ENCODE measurements at places on chromosomes 4 and X.

- DNase-seq: no peak
These were observed 252.6 kb downstream of the TMEM47 start for GRCh38 chrX:34404386-34405070.

GRCh38 chrX:3451571-3451970 lies 105.1 kb upstream of the MXRA5 start:
- DNase-seq: no peak

GRCh38 chrX:134925551-134925950 lies 65.2 kb upstream of the SMIM10 start:
- no peak for DNase-seq

DNA sequence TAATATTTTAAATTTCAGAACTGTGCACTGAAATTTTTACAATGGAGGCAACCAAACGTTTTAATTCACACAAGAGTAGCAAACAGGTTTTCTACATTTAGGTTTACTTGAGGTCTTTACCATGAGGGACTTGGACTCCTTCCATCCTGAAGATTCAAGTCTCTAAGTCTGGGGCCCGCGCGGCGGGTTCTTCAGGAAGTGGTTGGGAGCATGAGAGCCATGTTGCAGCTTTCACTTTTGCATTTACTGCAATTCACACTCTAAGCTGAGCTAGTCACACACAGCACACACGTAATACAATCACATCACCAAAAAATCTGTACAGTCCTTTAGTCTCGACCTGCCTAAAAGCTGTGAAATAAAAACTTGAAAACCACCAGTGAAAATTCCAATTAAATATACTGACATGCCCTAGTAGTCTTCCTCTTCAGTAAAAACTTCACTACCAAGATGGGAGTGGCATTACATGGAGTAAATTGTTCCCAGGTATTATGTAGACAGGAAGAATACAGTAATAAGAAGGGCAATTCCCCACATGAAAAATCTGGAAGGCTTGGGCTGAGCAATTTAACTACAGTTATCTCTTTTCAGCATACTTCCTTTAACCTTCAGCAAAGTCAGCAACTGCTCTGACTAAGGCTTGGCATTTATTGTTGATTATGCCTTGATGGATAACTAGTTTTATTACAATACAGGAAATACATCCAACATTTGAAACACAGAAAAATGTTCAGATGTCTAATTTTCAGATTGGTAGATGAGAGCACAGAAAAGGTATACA lies 571.1 kb upstream of the DIPK2B start:
- peak; percentile 52 for DNase-seq

DNA sequence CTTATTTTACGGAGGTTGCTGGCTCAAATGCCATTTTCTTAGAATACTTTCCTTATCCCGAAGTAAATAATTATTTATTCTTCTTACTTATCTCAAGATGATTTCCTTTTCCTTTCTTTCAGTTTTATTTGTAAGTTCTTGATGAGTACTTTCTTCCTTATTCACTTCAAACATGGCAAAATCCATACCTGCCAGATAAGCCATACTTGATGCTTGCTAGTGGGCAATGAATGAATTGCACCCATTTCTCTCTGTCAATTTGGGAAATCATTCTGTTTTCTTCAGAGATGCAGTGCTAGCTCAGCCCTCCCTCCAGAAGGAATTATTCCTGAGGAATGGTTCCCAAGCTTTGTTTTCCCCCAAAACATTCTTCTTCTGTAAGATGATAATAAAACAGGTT lies 598.3 kb downstream of the SPRY1 start:
- DNase-seq: no peak

- no peak for DNase-seq
These were observed 76.4 kb upstream of the FUNDC1 start for GRCh38 chrX:44619039-44619438.

DNA sequence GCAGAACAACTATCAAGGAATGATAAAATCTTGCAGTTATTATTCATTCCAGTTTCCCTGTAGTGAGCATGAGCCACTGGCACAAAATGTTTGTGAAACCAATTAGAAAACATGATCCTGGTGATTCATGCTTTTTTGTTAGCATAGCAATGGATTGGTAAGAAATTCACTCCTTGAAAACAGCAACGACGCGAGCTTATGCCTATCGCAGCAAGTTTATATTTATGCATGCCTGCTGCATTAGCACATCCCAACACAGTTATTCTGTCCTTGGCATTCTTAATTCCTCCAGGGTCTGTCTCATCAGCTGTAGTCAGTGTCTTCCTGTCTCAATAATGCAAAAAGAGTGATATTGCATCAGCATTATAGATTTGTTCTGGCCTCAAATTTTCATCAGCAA lies 975.9 kb downstream of the STIM2 start:
- DNase-seq: no peak

GRCh38 chr4:144782345-144782744 lies 136.4 kb downstream of the HHIP start:
- no peak for DNase-seq

DNA sequence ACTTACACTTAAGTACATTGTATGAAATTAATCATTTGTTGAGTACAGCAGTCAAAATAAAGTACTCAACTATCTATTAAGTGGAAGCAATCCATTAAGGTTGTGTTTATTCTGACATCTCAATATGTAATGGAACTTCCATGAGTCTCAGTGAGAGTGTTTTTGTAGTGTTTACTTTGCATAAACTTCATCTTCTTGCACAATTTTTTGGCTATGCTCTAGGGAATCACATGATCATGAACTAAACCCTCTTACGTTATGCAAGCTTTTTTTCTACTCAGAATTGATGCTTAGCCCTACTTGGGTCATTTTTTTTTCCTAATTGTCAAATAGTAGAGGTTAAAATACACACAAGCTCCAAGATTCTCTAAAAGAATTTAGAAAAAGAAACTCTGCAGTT lies 21.1 kb upstream of the PIGA start:
- no peak for DNase-seq

DNA sequence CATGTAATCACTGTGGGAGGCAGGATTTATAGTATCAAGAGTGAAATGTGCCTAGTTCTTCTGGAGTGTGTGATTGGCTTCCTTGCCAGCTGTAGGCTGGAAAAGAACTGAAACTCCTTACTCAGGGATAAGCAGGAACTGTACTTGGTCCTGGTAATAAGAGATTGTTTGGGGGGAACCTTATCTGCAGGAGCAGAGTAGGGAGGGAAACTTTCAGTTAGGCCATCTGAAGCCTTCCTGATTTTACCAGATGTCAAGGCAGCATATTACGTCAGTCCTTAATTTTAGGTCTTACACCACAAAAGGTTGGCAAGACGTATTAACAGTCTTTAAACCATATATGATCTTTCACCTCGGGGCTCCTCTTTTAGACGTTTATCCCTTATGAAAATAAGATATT lies 231.5 kb upstream of the FMR1 start:
- no peak for DNase-seq

Data from stimulated activated CD4-positive, alpha-beta T cell treated with anti-CD3 and anti-CD28 coated beads, Interleukin-4, amount 100 ng/mL, for 24 hours (primary cell).